ENCODE measurements at places on chromosomes 4 and X.

DNA sequence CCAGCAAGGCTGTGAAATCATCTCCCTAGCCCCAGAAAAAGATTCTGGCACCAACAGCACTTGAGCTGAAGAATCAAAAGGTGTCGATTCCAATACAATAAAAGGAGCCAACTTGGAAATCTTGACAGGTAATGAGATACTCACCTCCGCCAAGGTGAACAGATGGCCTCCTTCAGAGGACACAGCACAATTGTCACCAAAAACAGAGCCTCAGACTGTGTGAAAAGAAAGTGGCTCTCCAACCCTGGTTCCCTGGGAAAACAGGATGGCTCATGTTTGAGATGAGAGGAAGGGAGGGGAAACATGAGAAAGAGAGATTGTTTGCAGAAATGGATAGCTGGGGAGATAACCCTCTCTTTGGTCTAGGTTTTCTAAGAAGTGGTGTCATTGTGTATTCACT, 168.9 kb downstream of the HS3ST1 start:
- DNase-seq, result no peak

DNA sequence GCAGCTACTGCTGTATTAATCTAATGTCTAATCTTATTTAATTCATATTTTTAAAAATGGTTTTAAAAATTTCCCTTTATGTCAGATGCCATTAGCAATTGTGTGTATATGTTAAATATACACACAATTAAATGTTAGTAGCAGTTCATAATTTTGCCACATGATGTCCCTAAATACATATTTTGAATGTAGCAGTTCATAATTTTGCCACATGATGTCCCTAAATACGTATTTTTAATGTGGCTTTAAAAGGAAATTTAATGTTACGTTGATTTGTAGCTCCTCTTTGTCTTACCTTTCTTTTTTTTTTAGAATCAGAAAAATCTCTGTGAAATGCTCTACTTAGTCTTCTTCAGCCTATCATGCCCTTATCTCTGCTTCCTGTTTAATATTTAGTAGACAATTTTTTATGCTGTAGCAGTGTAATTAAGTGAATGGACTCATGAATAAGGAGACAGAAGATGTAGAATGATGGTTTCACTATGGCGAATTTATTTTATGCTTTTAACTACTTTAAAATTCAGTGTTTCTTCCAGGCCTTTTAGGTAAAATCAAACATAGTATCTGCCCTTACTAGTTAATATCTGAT, 26.1 kb downstream of the RBM46 start:
- no peak for DNase-seq

DNA sequence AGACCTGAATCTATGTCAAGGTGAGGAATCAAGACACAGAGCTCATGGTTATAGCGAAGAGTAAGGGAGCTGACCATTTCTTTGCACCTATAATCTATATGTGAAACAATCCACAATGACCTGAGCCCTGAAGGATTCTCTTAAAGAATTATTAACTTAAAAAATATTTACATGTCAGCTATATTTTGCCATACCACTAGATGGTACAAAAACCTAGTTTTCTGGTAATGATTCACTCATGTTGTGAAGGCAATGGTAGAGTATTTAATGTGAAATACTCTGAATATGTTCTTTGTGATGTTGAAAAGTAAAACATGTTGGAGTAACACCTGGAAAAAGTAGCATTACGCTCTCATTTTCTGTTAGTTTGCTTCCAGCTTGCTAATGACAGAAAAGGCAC, 40.0 kb downstream of the VGLL1 start:
- no peak for DNase-seq

DNA sequence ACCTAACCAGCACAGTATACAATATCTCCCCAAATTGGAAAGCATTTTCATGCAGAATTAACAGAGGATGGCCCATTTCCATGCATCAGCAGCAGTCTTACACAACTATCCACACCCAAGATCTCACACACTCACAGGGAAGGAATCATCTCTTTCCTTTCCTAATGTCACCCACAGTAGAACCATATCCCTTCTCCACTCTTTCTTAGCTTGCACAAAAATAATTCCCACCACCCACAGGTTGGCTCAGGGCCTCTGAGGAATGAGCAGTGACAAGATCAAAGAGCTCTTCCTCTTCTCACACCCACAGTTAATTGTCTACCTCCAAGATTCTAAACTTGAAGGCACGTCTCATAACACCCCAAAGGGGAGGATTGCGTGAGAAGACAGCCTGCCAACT, 217.7 kb upstream of the VEGFC start:
- DNase-seq, result no peak

DNA sequence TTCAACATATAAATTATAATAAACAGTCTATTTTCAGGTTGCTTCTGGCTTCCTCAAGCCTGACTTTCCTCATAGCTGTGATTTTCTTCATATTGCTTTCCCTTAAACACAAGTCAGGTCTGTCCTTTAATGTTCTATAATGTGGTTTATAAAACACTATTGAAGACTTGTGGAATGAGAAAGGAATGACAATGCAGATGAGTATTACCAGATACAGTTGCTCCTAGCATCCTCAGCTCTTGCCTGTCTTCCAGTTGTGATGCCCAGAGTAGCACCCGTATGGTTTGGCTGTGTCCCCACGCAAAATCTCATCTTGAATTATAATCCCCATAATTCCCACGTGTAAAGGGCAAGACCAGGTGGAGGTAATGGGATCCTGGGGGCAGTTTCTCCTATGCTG, 265.7 kb upstream of the BOD1L1 start:
- DNase-seq, result no peak

Measured in stimulated activated CD4-positive, alpha-beta T cell treated with anti-CD3 and anti-CD28 coated beads, Interleukin-15, amount 100 ng/mL, for 1 hour (primary cell).